ENCODE measurements at places on chromosomes 2 and 18.

GRCh38 chr18:28112056-28112470 lies 64.9 kb downstream of the CDH2 start:
- no peak for DNase-seq

- DNase-seq, result no peak
Measured at GRCh38 chr2:206627632-206628031, 14.7 kb upstream of the FAM237A start.

- no peak for DNase-seq
Measured at GRCh38 chr2:190856985-190857384, 23.6 kb upstream of the GLS start.

- no peak for DNase-seq
Measured at GRCh38 chr2:14157816-14158215, 474.7 kb upstream of the LRATD1 start.

DNA sequence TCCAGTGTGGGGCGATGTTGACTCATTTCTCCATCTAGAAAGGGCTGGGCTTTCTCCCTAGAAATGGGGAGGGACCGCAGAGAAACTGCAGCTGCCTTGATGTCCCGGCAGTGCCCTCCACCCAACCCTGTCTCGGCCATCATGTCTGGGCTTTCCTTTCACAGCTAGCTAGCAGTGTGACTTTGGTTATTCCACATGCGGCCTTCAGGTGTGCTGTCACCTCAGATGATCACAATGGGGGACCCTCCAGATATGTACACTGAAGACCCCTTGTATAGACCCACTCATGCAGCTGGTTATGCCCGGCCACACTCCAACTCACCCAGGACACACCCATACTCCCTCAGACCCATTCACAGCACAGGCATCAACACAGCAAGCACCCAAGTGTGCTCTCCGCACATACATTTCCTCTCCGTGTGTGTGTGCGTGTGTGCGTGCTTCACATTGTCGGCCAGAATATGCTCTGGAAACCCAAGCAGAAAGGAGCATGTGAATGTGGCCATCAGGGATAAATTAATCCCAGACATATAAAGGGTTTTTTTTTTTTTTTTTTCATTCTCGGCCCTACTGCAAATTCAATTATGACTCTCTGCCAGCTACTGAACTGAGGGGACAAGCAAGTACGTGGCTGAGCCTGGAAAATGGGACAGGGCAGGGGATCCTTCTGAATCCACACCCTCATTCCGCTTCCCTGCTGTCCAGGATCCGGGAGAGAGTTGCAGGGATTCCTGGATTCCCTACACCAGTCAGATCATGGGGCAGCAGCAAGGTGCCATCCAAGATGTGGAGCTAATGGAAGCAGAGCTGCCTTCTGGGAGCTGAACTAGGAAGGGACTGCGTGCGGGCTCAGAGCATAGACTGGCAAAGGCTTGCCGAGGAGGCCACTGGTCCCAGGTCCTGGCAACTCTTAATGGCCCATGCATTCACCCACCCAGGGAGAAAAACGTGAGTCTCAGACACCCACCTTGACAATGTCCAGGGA lies 240.2 kb downstream of the DYSF start:
- no peak for DNase-seq

DNA sequence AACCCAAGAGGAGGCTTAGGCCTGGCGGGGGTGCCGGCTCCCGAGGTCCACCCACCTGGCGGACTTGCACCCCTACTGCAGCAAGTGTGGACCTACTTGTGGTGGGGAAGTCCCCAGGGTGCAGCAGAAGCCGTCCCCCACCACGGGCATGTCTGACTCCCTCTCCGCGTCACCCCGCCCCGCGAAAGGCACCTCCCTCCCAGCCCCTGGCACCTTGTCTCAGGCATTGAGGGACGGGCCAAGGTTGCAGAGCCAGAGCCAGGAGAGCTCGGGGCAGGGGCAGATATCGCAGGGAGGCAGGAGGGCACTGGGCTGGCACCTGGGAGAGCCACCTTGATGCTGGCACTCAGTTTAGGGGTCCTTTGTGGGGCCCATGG lies 19.0 kb downstream of the CROCC2 start:
- DNase-seq, result no peak

- no peak for DNase-seq
Measured at GRCh38 chr2:156541229-156541628, 105.0 kb downstream of the GPD2 start.

- no peak for DNase-seq
Measured at GRCh38 chr2:197356136-197356535, 45.6 kb upstream of the ANKRD44 start.

DNA sequence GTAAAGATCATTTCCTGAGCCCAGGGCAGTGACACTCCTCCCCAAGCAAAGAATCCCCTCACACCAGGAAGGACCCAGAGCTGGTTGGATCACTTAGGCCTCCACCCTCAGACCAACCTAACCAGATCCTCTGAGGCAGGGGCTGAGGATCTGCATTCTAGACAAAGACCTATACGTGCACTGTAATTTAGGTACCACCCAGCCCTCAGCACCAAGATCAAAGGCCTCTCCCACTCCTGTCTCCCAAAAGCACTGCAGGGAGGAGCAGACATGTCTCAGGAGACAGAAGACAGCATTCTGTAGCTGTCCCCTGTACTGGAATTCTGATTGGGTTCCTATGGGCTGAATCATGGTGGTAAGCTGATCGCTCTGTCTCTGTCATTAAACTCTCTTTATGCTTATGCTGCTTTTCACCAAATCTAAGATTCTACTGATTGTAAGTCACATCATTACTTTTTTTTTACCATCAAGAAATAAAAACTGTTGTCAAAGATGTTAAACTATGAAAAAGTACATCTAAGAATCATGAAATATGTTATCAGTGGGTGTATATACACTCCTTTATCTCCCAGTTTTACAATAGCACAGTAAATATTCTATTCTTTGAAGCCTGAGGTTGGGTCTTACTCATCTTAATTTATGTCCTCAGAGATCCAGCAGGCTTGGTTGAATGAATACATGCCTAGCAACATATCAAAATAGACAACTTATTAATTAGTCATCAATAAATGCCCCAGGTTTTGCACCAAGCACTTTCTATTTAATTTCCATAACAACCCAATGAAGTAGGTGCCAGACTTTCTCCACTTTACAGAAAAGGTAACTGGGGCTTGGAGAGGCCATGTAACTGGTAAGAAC lies 28.3 kb downstream of the MCFD2 start:
- DNase-seq, result no peak

GRCh38 chr18:2918761-2919550 lies 72.2 kb downstream of the EMILIN2 start:
- DNase-seq, result no peak

GRCh38 chr2:38997781-38998180 lies 108.1 kb downstream of the ARHGEF33 start:
- DNase-seq, result no peak

DNA sequence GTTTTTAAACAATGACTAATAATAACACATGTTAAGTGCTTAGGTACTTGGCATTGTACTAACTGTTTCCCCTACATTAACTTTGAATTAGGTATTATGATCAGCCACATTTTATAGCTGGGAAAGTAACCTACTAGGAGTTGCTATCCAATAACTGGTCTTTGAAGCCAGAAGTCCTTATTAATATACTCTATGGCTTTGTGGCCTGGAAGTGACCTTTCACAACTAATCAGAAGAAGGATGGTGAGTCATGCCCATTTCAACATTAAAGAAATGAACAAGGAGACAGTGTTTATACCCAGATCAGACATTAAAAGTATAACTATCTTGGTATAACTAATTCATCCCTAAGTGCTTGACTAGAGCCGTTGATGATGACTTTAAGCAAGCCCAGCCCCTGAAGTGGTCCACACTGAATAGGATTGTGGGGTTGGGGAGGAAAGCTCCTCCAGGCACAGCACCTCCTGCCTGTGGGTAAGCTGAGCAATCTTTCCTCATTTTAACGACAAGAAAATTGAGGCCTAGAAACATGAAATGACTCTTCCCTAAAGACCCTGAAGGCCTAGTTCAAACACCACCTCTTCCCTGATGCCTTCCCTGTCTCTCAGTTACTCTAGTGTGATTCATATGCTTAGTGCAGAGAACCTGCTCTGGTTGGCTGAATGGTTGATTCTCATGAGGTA lies 71.6 kb upstream of the RFX8 start:
- no peak for DNase-seq

GRCh38 chr18:47557160-47557559 lies 305.7 kb upstream of the SKOR2 start:
- DNase-seq, result no peak

DNA sequence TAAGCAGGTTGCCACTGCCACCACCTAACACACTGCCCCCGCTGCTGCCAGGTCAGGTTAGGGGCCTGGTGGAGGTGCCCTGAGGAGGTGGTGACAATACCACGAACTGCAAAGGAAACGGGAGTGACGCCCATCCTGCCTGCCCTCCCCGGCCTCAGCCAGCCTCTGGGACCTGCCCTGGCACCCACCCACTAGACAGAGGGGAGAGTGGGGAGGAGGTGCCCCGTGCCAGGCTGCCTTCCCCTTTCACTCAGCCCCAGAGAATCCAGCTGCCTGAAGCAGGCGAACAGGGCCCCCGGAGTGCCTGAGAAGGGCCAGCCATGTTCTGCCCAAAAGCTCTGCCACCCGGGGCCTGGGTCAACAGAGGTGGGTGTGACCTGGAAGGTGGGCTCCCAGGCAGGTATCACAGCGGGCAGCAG lies 44.5 kb upstream of the FOSL2 start:
- DNase-seq, result no peak

DNA sequence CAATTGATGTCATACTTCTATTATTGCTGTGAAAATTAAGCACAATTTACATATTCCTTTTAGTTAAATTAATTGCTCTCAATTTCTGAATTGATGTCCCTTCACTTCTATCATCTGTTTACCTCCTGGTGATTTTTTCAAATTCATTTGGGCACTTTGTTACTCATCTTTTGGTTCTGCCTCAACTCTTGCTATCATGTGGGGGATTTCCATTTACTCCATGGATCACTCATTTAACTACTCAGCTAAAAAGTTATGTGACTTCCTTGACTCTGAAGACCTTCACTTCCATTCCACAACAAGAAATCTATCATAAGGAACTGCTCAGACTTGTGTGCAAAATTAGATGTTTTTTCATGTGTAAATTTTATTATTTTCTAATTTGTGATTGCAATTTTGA lies 126.2 kb downstream of the EHBP1 start:
- no peak for DNase-seq

DNA sequence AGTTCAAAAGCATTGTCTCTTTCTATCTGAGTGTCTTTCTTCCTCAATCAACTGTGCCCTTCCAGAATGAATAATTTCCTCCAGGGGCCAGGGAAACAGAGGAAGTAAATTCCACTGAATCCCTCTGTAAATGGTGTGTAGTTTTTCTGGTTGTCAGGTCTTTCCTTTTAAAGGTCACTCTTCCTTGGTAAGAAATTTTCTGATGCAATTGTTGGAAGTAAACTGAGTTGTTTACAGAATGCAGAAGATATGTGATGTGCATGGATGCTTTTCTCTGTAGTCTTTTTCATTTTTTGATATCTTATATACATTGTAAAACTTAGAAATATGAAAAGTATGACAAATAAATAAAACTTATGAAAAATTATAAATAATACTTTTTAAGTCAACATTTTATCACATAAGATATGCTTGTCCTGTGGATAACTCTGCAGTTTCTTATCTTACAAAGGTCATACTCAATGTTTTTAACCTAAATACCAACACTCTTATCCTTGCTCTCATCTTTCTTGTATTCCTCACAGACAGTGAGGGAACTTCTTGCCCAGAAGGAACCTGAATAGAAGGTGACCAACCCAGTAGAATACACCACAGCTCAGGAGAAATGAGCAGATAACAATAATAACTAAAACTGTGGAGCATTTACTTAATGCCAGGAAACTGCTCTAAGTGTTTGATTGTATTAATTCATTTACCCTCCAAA lies 234.5 kb downstream of the METTL4 start:
- no peak for DNase-seq

GRCh38 chr18:25815659-25816058 lies 274.8 kb downstream of the SS18 start:
- no peak for DNase-seq

All from NCI-H187 (cell line).